ENCODE measurements at places on chromosomes 4 and X. TPM values are rescaled to one million over a fixed set of nuclear protein-coding genes. Genes with fewer than 3 reads are reported as not detected.

TBX22 gene
- total RNA-seq, result not detected

DGKK gene
- not detected for total RNA-seq

HMGB2 gene
- 713 TPM for total RNA-seq

CLNK gene
- total RNA-seq, result not detected

SPARCL1 gene
- not detected for total RNA-seq

MTCP1 gene
- total RNA-seq, result 16.4 TPM

BTK gene
- total RNA-seq, result 0.28 TPM

GRPR gene
- 0.10 TPM for total RNA-seq

Data from activated naive CD4-positive, alpha-beta T cell treated with anti-CD3 and anti-CD28 coated beads, Interleukin-2, amount 10 ng/mL, durations not matched to agents 5 hours and 36 hours (primary cell).